ENCODE measurements at places on chromosomes 13 and 19.

DNA sequence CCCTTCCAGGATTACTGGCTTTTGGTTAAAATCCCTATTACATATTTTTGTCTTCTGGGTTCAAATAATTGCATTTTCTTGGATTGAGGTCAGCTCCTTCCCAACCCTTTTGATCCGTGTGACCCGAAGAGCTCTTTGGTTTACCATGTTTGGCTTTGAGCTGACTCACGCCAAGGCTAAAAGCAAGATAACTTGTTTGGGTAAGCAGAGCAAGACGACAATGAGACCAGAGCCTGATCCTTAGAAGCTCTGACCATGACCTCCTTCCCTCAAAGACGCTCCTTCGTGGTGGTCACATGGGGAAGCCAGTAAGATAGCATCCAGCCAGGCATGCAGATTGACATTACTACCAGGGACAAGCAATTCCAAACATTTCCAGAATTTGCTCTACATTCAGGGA, 153.8 kb downstream of the DCT start:
- DNase-seq, result no peak

DNA sequence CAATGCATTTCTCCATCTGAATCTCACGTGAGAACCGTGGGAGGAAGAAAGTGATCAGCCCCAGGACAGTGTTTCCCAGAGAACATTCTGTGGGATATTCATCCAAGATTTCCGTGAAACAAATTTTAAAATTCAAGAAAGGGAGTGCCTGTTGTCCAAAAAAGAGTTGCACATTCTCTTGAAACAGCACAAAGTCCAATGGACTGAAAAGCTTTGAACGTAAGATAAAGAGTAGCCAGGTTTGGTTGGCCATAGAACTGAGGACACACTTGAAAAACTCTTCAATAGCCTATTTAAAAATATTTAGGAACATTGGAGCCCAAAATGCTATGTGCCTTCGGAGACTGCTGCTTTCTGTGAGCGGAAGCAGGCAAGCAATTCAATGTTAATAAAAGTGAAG, 353.9 kb downstream of the MYO16 start:
- DNase-seq, result no peak

GRCh38 chr19:46296722-46297461, at the start of gene HIF3A:
HIF3A (plus strand) TSS chr19:46297042; CDS start chr19:46297077, 35 bp downstream.
- peak; percentile 93 for DNase-seq

DNA sequence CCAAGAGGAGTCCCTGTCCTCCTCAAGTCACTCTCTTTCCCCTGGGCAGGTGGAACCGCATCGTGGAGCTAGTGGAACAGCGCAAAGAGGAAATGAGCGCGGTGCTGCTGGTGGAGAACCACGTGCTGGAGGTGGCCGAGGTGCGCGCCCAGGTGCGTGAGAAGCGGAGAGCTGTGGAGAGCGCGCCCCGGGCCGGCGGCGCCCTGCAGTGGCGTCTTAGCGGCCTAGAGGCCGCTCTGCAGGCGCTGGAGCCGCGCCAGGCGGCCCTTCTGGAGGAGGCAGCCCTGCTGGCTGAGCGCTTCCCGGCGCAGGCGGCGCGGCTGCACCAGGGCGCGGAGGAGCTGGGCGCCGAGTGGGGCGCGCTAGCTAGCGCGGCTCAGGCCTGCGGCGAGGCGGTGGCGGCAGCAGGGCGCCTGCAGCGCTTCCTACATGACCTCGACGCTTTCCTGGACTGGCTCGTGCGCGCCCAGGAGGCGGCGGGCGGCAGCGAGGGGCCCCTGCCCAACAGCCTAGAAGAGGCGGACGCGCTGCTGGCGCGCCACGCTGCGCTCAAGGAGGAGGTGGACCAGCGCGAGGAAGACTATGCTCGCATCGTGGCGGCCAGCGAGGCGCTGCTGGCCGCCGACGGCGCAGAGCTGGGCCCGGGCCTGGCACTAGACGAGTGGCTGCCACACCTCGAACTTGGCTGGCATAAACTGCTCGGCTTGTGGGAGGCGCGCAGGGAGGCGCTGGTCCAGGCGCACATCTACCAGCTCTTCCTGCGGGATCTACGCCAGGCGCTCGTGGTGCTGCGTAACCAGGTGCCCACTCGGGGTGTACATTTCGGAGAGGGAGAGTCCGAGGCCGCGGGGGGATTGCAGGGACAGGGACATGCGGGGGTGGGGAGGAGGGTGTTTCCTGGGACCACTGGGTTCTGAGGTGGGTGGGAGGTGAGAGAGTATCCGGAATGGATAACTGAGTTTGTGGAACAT, 52.8 kb downstream of the SPTBN4 start:
- DNase-seq, result peak; percentile 68

DNA sequence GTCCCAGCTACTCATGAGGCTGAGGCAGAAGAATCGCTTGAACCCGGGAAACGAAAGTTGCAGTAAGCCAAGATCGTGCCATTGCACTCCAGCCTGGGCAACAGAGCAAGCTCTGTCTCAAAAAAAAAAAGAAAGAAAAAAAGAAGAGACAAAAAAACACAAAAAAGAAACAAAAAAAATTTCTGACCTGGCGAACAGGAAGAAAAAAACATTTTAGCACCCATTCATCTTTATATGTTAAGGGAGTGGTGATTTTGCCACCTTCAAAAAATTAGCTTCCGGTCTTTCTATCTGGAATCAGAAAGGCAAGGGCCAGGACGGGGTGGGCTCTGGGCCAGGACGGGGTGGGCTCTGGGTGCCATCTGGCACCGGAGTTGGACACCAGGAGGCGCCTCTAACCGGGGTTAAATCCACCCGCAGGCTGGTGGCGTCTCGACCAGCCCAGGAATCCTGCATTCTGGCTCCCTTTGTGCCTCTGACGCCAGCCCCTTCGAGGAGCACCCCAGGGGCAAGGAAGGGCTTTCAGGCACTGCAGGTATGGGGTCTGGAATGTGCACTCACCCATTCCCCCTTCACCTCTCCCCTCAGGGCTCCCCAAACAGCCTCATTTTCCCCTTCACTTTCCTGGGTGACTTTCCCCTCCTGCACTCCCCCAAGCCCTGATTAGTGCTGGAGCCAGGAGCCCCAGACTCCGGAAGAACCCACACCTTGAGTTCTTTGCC, 10.4 kb upstream of the ZSWIM4 start:
- DNase-seq, result peak; percentile 84

GRCh38 chr19:18489627-18490184, 32.2 kb downstream of the ELL start:
- no peak for DNase-seq

DNA sequence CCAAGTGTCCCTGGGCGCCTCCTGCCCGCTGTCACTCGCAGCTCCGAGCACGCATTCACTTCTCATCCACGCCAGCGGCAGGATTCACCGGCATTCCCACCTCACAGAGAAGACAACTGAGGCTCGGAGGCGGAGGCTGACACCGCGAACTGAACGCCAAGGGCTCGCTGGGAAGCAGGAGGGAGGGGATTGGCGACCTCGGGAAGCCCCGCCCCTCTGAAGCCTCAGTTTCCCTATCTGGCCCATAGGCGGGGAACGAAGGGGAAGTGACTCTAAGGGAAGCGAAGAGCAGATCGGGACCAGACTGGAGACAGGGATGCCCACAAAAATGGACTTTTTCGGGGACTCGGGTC, 256 bp downstream of the MICOS13 start:
- DNase-seq, result peak; percentile 44
